NCI-H2029 treated with DMSO at 0.1 percent for 48 hours (cell line): ENCODE measurements at places on chromosomes 1 and 21.

GRCh38 chr21:17903029-17903806 lies 84.1 kb upstream of the C21orf91 start:
- DNase-seq, result no peak

DNA sequence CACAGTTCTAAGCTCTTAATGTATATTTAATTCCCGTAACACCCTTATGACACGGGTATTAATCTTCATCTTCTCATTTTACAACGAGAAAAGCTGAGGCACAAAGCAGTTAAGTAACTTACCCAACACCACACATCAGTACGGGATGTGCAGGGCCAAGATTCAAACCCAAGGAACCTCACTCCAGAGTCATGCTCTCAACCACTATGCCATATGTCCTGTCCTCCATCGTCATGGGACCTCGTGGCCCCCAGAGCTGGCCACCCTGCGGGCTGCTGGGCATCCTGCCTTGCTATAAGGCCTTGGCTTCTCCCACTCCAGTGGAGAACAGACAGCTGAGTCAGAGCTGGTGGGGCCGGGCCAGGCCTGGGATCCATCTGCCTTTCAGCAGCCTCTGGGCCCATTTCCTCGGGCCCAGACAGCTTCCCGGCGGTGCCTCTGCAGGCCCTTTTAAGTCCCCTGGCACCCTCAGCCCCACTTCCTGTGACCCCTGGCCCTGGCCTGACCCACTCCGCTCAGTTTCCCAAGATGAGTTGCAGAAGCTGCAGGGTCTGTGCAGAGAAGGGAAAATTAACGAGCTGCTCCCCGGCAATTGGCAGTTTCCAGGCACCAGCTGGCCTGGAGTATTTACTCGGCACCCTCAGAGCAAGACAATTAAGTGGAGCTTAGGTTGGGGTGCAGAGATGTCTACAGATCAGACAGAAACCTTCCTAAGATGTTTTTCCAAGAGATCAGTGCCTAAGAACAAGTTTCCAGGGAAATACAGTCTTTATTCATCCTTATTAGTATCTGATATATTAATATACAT lies 98.2 kb downstream of the EPHB2 start:
- DNase-seq, result no peak

GRCh38 chr1:8555582-8555981 lies 237.7 kb downstream of the SLC45A1 start:
- no peak for DNase-seq

DNA sequence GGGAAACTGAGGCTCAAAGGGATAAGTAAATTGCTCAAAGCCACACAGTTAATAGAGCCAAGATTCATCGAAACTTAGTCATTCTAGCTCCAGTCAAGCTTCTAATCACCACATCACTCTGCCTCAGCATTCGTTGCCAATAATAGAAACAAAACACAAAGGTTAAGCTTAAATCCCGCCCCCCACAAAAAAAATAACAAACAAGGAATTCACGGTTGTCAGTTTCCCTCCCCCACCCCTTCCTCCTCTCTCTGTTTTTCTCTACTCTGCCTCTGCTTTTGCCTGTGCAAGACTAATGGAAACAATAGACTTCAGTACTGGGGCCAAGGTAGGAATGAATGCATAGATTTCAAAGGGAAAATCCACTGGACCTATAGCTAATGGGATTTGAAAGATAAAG lies 70.7 kb upstream of the ZNF644 start:
- DNase-seq, result no peak

- no peak for DNase-seq
Observed at GRCh38 chr1:183198463-183198862, 12.4 kb downstream of the LAMC2 start.

GRCh38 chr1:109089242-109090015 lies 1.1 kb upstream of the TMEM167B start:
- peak; percentile 71 for DNase-seq

GRCh38 chr1:216937491-216937890 lies 214.3 kb upstream of the ESRRG start:
- DNase-seq, result no peak

DNA sequence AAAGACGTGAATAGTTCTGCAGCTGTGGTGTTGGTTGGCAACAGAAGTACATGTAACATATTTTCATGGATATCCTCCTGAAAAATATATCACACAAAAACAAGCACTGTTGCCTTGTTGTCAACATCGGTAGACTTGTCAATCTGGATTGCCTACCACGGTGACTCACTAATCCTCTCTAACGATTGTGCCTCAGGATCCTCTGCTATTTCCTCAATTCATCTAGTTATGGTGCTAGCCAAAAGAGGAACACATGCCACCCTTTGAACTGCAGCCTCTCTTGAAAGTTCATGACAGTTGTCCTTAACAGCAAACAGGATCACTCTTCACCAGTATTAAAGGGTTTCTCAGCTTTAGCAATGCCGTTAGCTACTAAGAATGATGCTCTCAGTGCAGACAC lies 25.7 kb downstream of the RASAL2 start:
- no peak for DNase-seq

GRCh38 chr1:180311011-180311730 lies 81.1 kb downstream of the LHX4 start:
- DNase-seq, result no peak

- DNase-seq, result no peak
Observed at GRCh38 chr1:54947540-54947939, 32.9 kb upstream of the TMEM61 start.

DNA sequence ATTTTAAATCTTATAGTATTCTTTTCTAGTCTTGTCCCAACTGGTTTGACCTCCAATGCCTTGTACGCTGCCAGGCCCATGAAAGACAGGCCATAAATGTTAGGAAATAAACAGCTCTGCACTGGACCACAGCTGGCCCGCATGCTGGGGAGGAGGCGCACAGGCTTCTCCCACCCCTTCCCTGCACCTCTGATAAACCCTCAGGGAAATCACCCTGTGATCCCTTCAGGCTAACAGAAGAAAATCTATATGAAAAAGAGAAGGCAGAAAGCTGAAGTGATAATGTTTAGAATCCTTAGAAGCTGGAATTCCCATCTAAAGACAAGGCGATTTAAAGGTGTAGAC lies 41.5 kb downstream of the COLGALT2 start:
- DNase-seq, result no peak

GRCh38 chr1:27868932-27869718 lies 3.2 kb upstream of the THEMIS2 start:
- DNase-seq, result no peak

GRCh38 chr1:160644399-160644798 lies 2.4 kb downstream of the SLAMF1 start:
- DNase-seq, result no peak

- DNase-seq, result no peak
Observed at GRCh38 chr1:20956272-20956671, 169.2 kb upstream of the HP1BP3 start.

GRCh38 chr1:89565521-89565920 lies 40.9 kb downstream of the LRRC8B start:
- no peak for DNase-seq

- DNase-seq, result no peak
Observed at GRCh38 chr1:219308367-219308766, 134.7 kb downstream of the LYPLAL1 start.

GRCh38 chr1:231807541-231807940 lies 181.0 kb downstream of the DISC1 start:
- no peak for DNase-seq

DNA sequence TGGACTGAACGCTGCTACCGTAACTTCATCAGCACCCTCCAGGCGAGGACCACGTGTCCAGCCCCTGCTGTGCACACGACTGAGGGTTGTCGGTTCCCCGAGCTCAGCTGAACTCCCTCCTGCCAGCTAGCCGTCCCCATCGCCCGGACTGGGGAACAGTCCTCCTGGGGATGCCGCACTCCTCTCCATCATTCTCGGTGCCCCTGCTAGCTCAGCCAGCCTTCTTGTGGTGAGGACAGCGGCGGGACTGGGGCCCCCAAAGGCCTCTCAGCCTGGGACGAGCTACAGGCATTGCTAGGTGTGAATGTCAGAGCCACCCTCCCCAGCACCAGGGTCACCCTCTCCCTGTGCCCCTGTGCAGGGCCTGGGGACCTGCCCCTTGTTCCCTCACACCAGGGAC lies 8.8 kb upstream of the TTC34 start:
- DNase-seq, result no peak

DNA sequence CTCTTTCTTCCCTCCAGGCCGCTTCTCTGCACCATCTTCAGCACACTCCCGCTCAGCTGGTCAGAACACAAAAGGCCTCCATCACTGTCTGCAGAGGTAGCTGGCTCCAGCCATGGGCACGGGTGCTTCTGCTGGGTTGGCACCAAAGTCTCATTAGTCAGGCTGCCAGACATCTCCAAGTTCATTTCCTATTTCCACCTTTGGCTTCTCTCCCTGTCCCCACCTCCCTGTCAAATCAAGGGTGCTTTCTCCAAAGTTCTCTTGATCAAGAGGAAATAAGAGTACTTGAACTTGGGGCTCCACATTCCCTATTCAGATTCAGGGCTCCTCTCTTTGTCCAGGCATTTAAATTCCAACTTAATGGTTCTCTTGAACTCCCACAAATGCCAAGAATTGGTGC lies 33.9 kb upstream of the GRIK3 start:
- peak; percentile 95 for DNase-seq

- DNase-seq, result no peak
Observed at GRCh38 chr21:41167348-41168342, at the start of gene BACE2. BACE2 (plus strand) TSS chr21:41168160; CDS start chr21:41168264, 104 bp downstream.

DNA sequence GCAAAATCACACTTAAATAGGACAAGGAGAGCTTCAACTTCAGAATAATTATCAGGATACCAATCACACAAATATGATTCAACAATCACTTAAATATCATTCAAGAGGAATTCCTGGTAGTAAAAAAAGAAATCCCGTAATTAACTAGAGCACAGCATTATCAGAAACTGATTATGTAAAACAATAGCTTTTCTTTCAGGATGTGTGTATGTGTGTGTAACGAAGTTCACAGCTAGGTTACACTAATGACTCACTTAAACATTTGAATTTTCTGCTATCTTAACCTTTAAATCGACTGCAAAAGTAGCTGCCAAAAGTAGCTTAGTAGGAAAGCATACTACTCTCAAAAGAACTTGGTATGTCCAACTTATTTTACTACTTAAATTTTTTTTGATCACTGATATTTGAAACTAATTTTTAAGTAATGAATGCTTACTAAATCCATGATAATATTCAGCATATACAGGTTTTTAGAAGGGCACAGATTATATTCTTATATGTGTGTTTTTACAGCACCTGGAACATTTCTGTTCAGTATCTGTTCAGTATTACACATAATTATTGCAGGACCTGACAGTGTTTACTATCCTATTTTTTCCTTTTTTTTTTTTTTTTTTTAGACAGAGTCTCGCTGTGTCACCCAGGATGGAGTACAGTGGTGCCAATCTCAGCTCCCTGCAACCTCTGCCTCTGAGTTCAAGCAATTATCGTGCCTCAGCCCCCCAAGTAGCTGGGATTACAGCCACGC lies 4.2 kb downstream of the RERE start:
- no peak for DNase-seq

DNA sequence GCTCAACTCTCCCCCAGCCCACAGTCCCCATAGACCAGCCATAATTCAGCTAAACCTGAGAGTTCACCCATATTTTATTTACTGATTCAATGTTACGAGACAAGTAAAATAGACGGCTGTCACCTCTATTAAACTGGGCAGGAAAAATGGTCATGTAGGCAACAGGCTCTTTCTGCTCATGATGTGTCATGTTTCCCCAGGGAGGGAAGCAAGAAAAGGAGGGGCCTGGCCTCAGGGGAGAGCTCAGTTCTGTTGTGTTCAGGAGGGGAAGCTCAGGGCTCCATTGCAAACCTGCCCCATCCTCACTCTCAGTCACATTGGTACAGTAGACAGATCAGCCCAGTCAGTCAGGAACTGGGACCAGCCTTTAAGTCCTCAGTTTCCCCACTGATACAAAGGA lies 12.8 kb downstream of the GRIK3 start:
- no peak for DNase-seq

DNA sequence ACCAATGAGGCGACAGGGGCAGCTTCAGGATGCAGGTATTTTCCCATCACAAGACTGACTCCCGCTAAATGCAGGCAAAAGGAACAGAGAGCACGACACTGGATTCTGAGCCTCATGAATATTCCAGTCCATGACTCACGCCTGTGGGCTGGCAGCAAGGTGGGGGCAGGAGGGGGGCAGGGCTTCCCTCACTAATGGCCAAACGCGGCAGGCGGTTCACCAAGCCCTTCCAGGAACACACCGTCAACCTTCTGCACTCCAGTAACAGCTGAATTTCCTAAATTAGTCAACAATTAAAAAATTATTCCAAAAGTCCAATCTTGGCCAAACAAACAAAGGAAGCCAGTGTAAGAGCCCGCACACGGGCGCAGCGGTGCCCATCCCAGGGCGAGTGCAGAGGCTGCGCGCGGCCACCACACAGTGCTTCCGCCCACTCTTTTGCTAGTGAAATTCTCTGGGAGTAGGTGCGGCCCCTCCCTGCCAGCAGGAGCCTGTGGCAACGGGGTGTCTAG lies 12.5 kb upstream of the GPR153 start:
- no peak for DNase-seq

DNA sequence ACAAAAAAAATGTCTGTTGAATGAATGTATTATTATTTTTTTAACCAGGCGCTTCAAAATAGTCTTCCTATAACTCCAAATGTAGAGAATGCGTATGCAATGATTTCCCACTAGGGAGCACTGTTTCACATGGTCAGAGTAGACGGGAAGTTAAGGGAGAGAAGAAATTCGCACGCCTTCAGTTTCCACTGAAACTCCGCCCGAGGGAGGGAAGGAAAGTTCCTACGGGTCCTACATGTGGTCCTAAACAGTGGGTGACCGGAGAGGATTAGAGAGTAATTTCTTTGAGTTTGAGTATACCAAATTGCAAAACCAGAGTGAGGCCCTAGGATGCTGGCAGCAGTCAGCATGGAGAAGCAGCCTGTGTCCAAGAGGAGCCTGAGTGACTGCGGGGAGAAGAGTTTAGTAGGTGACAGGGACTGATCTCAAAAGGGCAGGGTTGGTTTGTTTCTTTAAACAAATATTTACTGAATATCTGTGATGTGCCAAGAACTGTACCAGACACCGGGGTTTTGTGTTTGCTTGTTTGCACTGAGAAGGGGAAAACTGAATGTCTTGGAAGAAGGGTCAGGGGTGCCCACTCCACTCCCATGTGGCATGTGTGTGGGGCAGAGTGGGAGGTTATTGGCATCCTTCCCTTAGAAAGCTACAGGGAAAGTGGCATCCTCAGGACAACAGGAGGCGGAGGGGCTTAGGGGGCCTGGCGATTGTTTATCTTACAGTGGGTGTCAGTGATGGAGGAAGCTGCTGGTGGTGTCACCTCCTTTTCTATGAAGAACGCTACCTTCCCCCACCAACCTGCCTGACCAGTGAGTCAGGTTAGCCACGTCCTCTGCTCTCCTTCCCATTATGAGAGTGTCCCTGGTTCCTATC lies 22.8 kb downstream of the RNU5D-1 start:
- peak; percentile 37 for DNase-seq

DNA sequence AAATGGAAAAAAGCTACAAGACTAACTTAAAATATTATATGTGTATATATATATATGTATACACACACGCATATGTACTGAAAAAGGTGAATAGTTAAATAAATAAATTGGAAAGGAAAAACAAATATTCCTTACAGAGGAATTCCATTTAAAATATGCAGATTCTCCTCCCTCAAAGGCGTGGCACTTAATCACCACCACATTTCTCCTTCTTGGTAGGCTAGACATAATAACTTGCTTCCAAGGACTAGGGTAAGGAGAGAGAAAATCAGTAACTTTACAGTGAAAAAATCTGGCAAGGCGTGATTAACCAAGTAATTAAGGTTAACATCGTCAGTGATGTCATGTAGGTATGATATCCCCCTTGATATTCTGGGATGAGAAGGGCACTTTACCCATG lies 84.0 kb upstream of the USP25 start:
- no peak for DNase-seq
